ENCODE measurements at places on chromosomes 13 and 19.

DNA sequence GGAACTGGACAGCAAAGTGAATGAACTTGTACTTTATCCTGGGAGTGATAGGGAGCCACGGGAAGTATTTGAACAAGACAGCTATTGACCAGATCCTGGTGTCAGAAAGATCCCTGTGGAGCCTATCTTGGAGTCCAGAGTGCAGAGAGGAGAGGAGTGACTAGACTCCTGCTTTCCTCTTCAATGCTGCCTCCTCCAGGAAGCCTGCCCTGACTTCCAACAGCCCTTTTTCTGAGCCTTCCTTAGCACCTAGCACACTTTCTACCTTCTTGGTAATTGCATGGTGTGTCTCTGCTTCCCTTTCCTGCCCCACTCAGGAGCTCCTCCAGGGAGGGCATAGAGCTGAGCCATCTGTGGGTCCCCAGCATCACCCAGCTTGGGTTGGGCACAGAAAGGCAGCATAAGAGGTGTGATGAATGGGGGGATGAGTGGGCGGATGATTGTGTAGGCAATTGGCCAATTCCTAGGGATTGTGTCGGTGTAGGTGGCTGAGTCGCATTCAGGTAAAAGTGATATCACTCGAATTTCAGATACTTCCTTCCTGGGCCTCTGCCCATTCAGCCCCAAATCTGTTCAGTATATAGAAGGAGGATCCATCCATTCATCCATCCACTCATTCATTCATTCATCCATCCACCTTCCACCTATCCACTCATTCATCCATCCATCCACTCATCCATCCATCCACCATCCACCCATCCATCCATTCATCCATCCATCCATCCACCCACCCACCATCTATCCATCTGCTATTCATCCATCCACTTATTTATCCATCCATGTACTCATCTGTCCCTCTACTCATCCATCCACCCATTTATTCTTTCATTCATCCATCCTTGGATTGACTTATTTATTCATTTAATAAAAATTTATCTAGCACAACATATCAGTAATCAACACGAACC is 26.9 kb downstream of the CYP4F22 start:
- DNase-seq: no peak

DNA sequence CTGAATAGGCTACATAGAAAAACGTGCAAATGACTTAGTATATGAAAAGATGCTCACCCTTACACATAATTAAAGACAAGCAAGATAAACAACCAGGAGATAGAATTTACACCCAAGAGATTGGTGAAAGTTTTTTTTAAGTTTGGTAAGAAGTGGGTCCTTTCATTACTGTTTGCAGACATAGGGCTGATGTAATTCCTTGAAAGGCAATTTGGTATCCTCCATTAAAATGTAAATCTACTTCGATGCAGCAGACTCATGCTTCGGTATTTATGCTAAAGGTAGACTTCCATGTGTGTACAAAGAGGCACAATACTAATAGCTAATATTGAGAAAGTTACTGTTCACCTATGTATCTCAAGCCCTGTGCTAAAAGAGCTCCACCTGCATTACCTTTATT is 33.5 kb downstream of the CNMD start:
- DNase-seq: no peak

DNA sequence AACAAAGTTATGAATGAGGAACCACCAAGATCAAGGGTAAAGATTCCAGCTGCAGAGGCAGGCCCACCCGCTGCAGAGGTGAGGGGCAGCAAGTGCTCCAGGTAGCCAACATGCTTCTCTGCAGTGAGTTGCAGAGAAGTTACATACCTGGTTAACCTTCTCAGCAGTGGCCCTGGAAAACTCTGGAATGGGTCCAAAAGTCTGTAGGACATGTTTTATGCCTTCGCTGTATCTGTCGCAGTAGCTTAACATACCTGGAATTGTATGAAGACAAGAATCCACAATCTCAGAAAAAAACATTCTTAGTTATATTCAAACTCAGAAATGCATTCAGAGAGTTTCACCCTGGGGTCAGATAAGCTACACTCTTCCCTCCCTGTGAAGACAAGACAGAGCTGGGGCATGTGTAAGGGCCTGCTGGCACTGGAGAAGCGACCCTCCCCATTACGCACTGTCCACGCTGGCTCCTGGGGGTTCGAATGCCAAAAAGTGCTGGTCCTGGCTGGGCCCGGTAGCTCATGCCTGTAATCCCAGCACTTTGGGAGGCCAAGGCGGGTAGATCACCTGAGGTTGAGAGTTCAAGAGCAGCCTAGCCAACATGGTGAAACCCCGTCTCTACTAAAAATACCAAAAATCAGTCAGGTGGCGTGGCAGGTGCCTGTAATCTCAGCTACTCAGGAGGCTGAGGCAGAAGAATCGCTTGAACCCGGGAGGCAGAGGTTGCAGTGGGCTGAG is 121.0 kb downstream of the CRYL1 start:
- no peak for DNase-seq

GRCh38 chr19:3433313-3433712 is 47.0 kb downstream of the SMIM24 start:
- DNase-seq: no peak

DNA sequence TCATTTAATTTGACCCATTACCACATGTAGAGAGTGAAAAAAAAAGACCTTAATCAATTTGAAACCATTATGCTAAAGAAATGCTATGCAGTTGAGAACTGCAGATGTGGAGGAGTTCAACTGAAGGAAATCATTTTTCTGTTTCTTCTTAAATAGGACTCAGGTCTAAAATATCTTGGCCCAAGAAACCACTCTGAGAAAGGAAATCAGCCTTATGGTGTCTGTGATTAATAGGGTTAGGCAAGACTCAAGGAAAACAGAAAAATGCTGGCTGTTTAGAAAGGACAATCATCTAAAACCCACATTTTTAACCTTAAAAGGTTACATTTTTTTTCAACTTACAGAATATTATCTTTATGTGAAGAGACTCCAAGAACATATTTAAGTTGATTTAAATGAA is 1.9 kb upstream of the SLITRK1 start:
- no peak for DNase-seq

DNA sequence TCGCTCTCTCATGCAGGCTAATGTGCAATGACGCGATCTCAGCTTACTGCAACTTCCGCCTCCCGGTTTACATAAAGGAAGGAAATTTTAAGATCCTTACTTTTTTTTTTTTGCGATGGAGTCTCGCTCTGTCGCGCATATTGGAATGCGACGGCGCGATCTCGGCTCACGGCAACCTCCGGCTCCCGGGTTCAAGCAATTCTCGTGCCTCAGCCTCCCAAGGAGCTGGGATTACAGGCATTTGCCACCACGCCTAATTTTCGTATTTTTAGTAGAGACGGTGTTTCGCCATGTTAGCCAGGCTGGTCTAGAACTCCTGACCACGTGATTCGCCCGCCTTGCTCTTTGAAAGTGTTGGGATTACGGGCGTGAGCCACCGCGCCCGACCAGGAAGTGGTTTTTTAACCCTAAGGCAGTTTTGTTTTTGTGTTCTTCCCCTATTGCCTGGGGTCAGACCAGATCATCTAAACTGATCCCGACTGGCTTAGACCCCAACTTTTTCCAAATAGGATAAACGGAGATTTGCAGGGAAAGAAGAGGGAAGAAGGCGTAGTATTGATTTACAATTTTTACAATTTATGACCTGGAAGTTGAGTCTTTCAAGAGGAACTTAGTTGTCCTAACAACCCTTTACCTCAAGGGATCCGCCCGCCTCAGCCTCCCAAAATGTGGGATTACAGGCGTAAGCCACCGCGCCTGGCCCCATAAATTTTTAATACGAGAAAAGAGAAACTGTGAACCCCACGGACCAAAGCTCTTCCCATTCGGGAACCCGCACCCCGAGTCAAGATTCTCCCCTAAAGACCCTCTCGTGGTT is 142.0 kb downstream of the ZNF737 start:
- DNase-seq: peak; percentile 78

DNA sequence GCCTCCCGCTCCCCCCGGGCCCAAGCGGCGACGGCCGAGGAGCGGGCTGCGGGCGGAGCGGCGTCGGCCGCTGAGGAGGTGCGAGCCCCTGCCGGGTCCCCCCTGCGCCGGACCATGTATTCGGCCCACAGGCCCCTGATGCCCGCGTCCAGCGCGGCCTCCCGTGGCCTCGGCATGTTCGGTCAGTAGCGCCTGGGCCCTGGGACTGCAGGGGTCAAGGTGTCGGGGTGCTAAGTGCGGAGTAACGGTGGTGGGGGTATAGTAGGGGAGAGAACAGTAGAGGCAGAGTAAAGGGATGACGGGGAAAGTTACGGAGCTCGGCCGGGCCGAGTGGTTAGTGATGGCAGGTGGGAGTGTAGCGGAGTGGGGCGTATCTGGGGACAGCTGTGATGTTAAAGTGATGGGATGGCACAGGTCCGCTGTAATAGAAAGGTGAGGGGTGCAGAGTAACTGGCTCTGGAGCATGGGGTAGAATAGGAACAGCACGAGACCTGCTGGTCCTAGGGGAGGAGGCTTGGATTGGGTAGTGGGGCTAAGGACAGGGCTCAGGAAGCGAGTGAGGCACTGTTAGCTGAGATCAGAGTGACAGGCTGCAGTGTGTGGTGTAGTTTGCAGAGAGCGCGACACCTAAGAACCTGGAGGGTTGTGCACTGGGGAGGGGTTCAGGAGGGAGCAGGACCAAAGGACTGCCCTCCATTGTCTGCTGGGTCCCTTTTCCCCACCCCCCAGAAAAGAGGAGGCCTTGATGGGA is 15.7 kb downstream of the CIC start:
- DNase-seq: peak; percentile 49

DNA sequence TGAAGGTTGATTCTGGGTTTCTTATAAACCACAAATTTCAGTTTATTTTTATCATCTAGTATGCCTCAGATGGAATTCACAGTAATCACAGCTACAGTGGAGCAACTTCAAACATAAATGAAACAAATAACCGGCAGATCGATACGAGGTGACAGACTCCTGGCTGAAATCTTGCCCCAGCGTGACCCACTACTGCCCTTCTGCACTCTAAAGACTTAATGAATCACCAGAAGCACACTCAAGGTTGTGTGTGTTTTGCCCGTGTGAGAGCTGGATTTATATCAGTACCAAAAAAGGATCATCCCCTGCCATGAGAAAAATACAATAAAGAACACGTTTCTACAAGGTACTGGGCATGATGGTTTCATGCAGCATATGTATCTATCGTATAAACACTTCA is 161.7 kb downstream of the KLF12 start:
- no peak for DNase-seq

DNA sequence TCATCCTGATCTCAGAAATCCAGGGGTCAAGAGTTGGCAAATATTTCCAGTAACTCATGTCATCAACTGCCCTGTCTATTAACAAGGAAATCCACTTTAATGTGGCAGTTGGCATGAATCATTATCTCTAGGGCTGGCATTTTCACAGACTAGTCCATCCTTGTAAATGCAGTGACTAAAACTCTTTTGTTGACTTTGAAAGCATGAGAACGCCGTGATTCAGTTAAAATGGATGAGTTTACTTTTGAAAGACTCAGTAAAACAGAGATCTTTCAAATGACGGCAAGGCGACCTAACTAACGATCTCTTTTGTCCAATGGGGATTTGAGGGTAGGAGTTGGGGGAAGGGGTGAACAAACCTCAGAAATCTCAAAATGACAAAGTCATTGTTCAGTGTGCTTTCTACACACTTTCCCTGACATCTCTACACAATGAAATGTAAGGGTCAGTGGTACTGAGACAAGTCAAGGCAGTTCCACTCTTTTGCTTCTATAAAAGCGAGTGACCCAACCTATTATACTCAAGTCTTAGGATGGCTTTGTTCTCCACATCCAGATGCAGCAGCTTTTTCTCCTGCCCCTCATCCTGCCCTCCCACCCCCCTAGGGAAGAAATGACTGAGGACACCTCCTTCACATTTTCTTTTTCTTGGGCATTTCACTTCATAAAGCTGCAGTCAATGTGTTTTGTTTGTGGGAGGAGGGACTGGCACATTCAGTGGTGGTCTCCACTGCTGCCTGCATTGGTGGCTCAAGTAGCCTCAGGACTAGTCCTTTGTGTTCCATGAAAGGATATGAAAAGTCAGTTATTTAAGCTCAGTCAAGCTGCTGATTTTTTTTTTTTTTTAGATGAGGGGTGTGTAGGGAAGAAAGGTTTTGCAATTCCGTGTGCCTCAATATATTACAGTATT is 200.5 kb downstream of the ABCC4 start:
- DNase-seq: no peak

- DNase-seq: no peak
Observed at GRCh38 chr19:38538386-38538785, 79.4 kb downstream of the MAP4K1 start.

- DNase-seq: no peak
Observed at GRCh38 chr13:105925496-105925895, 610.0 kb downstream of the EFNB2 start.

- peak; percentile 29 for DNase-seq
Observed at GRCh38 chr13:98916403-98916802, 61.5 kb downstream of the DOCK9 start.

- DNase-seq: no peak
Observed at GRCh38 chr13:99385161-99385560, 78.0 kb upstream of the GPR183 start.

DNA sequence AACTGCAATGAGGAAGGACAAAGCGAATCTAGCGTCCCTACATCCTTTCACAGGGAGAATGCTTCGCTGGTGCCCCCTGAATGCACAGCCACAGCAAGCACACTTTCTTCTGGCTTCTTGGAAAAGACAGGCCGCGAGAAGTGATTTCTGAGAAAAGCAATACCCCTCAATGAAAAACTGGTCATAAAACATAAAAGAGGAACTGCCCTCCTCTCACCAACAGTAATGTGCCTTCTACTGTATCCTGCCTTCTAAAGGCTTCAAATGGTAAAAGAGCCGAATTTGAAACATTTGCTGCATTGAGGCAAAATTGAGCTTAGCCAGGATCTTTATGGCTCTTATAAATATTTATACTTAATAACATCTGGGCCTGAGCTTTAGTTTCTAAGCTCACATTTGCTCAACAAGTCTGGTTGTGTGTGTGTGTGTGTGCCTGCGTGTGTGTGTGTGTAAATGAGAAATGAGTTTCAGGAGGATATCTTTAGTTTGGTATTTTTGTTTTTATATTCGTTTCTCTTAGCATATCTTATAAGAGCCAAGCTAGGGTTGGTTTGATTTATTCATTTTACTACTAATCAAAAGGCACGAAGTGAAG is 246.1 kb upstream of the MAB21L1 start:
- no peak for DNase-seq

DNA sequence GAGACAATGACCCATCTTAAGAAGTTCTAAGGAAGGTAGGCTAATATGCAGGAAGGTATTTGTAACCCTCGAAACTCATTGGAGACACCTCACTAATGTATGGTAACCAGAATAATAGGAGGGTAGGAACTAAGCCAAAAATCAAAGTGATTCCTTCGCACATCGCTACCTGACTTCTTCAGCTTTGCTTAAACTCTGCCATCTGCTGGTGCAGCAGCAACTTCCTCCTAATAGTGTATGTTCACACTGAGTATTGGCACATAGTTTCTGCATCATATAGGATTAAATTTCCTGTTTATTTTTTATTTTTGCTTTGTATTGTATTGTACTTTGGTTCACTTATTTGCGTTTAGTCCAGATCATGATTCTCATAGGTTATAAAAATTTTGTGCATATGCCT is 676.2 kb downstream of the GPC5 start:
- DNase-seq: no peak

DNA sequence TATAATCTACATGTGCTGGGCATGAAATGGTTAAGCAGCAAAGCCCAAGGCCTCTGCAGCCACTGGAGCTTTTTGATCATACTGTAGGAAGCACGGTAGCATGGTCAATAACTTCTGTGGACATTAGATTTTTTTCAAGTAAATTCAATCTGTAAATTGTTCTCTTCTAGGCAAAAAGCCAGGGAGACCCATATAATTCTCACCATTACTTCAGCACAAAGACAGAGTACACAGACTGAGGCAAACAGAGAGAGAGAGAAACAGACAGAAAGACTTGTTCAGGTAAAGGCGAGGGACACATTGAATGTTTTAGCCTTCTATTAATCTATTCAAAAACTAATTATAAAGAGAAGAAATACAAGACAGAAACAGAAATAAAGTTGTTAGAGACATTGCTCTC is 349.4 kb downstream of the RFC3 start:
- DNase-seq: no peak
